ENCODE measurements at places on chromosomes 5 and 9. TPM values are rescaled to one million over a fixed set of nuclear protein-coding genes. Genes with fewer than 3 reads are reported as not detected.
A peak's percentile ranks its signal among the peaks of the same experiment; 100 is the strongest.

DNA sequence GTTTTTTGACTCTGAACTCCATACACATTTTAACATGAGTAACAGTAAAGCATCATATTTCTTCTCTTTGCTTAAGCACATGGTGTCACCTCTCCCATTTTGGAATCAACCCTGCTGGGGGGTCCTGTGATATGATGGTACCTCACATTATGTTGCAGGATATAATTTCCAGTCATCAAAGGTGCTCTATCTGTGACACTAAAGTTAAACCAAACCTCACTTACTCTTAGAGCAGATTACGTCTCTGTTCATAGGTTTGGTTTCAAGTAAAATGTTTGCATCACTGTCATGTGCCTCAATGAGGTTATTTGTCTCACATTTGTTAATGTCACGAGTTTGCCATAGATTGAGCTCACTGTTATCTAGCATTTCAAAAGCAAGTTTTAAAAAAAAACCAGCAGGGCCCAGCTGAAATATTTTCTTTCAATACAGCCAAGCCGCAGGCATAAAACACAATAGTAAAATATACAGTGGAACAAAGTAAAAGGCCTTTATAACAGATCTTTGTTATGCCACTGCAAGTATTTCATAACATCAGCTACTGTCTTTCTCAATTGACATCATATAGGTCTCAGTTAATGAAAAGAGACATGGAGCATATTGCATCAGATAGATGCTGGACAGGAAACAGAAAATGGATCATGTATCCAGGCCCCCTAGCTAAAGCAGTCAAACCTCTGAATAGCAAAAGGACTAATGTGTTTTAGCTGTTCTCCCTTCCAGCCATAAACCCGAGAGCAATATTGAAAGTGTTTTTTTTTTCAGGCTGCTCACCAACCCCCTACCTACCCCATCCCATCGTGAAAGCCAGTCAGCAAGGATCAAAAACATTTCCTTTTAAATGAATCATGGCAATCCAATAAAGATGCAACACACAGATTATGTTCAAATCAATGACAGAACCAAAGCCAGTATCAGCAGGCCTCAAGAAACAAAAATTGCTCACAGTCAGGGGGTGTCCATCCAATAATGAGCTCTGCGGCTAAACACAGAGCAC lies 182.1 kb upstream of the ITGA1 start:
- H3K27me3 ChIP-seq: no peaks in the 10 kb centered on the region
- no peaks in the 10 kb centered on the region for H3K4me1 ChIP-seq
- H3K36me3 ChIP-seq: no peaks in the 10 kb centered on the region
- no peak overlapping the region for H3K27ac ChIP-seq

DNA sequence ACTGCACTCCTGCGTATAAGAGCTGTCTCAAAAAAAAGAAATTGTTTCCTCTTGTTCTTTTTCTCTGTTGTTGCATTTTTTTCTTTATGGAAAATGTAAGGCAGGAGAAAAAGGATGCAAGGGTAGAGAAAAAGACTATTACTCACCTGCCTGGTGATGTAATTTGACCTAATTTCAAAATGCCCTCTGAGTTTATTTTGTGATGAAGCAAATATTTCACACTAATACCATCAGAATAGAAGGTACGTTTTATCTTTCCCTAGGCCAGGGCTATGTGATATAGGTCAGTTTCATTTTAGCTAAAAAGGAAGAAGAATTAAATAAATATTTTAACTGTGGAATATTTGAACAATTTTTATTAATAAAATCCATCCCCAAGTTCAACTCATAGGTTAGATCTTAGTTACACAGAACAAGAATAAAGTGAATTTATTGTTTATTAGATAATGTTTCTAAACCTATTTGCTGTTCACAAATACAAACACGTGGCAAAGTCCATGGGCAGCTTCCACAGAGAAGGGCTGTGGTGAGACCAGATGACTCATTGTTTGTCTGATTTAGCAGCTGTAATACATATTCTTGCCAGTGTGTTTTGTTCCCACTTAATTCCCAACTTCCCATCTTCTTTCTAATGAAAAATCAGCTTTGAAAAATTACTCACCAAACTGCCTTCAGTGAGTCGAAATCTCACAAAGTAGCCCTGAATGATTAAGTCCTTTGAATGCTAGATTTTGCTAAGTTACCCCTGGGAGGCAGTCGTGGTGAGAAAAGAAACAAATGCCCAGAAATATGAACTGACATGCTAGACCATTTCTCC lies 52.8 kb upstream of the CCDC112 start:
- H3K4me3 ChIP-seq: no peak overlapping the region
- peaks cover 4% of the 10 kb centered on the region for H3K36me3 ChIP-seq
- H3K27ac ChIP-seq: no peak overlapping the region
- no peaks in the 10 kb centered on the region for H3K27me3 ChIP-seq
- no peak for DNase-seq

- H3K36me3 ChIP-seq: no peaks in the 10 kb centered on the region
- no peaks in the 10 kb centered on the region for H3K27me3 ChIP-seq
- no peak for DNase-seq
- H3K4me1 ChIP-seq: no peaks in the 10 kb centered on the region
- no peak overlapping the region for H3K27ac ChIP-seq
Measured at GRCh38 chr5:54136516-54137440, 173.6 kb downstream of the ARL15 start.

DNA sequence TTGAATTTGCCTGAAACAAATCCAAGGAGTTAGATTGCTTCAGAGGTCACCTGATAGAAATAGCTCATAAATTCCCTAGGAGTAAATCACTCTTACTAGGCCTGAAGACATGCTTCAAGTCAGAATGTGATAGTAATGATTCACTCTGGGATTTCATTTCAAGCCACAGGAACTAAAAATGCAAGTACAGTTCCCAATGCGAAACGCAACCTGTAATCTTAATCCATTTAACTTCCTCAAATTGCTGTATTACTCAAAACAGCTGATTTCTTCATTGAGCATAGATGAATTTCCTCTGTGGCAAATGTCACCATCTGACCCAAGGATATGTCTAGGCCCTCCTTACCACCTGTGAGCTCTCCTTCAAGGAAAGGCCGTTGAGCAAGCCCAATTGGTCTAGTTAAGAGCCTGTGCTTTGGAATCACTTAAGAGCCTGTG lies 32.1 kb upstream of the IL6ST start:
- H3K36me3 ChIP-seq: no peaks in the 10 kb centered on the region
- no peak overlapping the region for H3K27ac ChIP-seq
- no peaks in the 10 kb centered on the region for H3K4me1 ChIP-seq
- H3K4me3 ChIP-seq: no peak overlapping the region

FGD3 gene
- total RNA-seq: 1.8 TPM

- no peaks in the 10 kb centered on the region for H3K27me3 ChIP-seq
- H3K36me3 ChIP-seq: peaks cover 58% of the 10 kb centered on the region
- no peak for DNase-seq
- no peak overlapping the region for H3K27ac ChIP-seq
Measured at GRCh38 chr5:172361566-172362238, 78.1 kb upstream of the UBTD2 start.

GRCh38 chr9:81664638-81665222 lies 24.6 kb downstream of the TLE1 start:
- peak overlapping the region; percentile 33 for H3K27ac ChIP-seq
- peaks cover 50% of the 10 kb centered on the region for H3K36me3 ChIP-seq
- no peak for DNase-seq
- peak overlapping the region; percentile 34 for H3K4me3 ChIP-seq
- H3K27me3 ChIP-seq: no peaks in the 10 kb centered on the region
- H3K4me1 ChIP-seq: peaks cover 20% of the 10 kb centered on the region

- no peaks in the 10 kb centered on the region for H3K4me1 ChIP-seq
- H3K27ac ChIP-seq: no peak overlapping the region
- no peaks in the 10 kb centered on the region for H3K36me3 ChIP-seq
- DNase-seq: no peak
Measured at GRCh38 chr9:93035821-93036351, 22.6 kb upstream of the SUSD3 start.

SAXO1 gene
- 0.09 TPM for total RNA-seq

CTXN3 gene
- not detected for total RNA-seq

DNA sequence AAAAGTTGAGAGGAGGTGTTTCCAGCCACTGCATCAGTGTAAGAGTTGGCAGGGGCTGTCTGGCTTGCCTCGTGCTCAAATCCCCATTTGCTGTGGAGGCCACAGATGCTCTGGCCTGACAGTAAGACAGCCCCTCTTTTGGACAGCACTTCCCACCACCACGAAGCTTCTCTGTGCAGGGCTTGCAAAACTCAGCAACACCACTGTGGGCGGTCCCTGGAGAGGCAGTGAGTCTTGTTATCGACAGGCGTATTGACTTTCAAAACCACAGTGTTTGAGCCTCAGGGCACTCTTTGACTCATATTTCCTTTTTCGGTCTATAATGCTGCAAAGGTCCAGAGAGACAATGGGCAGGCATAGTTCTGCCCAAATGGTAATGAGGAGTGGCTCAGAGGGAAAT lies 539.5 kb downstream of the EBF1 start:
- no peak overlapping the region for H3K27ac ChIP-seq
- H3K4me3 ChIP-seq: no peak overlapping the region
- no peaks in the 10 kb centered on the region for H3K36me3 ChIP-seq
- no peak for DNase-seq
- H3K4me1 ChIP-seq: peaks cover 3% of the 10 kb centered on the region

DNA sequence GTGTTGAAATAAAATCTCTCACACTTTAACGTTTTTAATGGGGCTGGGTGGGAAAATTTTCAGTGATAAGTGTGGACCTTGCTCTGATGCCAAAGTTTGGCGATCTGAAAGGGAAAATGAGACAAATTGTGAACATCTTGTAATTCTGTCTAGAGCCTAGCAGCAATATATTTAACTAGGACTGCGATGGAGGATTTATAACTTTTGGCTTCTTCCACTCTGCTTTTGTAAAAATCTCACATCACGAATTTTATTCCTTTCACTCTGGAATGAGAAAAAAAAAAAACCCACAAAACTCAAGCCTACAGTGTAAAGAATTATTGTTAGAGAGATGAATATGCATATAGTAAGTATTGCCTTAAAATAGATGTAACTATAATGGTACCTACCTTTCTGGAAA lies 19.9 kb downstream of the CCNH start:
- no peaks in the 10 kb centered on the region for H3K4me1 ChIP-seq
- no peak overlapping the region for H3K4me3 ChIP-seq
- no peak for DNase-seq

DNA sequence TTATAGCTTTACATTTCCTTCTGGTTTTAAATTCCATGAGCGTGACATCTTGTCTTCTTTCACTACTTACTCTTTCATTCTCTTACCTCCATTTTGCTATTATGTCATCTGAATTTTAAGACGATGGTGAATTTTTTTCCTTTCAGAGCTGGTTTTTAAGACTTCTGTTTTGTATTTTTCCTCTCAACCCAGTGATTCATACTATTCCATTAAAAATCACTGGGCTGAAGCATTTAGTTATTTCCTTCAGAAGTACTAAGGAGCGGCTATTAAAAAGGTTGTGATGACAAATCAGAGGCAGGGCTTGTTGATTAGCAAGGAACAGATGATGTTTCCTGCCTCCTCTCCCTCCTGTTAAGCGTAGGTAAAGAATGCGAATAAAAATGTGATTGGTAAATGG lies 16.5 kb downstream of the AGXT2 start:
- H3K4me1 ChIP-seq: no peaks in the 10 kb centered on the region
- no peak overlapping the region for H3K27ac ChIP-seq
- no peak overlapping the region for H3K4me3 ChIP-seq
- no peaks in the 10 kb centered on the region for H3K36me3 ChIP-seq
- H3K27me3 ChIP-seq: no peaks in the 10 kb centered on the region

- H3K36me3 ChIP-seq: no peaks in the 10 kb centered on the region
- H3K27me3 ChIP-seq: no peaks in the 10 kb centered on the region
- H3K27ac ChIP-seq: no peak overlapping the region
- no peak for DNase-seq
Measured at GRCh38 chr9:223152-223551, 8.5 kb downstream of the DOCK8 start.

- no peak for DNase-seq
- H3K4me3 ChIP-seq: no peak overlapping the region
- H3K27me3 ChIP-seq: no peaks in the 10 kb centered on the region
- no peaks in the 10 kb centered on the region for H3K36me3 ChIP-seq
- no peak overlapping the region for H3K27ac ChIP-seq
Measured at GRCh38 chr5:96235008-96235910, 197.8 kb downstream of the PCSK1 start.

GRCh38 chr5:116569999-116570398 lies 4.6 kb downstream of the SEMA6A start:
- H3K4me1 ChIP-seq: peaks cover 27% of the 10 kb centered on the region
- peak overlapping the region; percentile 99 for H3K4me3 ChIP-seq
- H3K27ac ChIP-seq: no peak overlapping the region
- DNase-seq: no peak

DNA sequence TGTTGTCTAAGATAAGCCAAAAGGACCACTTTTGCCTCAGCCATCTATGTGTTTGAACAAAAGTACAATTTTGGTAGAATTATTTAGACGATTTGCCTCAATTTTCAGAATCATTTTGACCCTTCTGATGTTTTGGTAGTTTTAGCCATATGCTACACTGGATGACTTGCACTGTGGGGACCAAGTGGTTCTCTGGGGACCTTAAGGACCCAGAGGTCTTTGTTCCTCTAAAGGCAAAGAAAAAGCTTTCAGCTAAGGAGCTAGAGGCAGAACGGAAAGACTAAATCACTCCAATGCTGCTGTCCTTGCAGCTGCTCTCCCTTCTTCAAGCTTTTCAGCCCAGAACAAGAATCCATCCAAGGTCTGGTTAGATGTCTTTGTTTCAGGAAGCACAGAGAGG lies 51.0 kb upstream of the APC start:
- no peaks in the 10 kb centered on the region for H3K27me3 ChIP-seq
- H3K36me3 ChIP-seq: no peaks in the 10 kb centered on the region
- H3K4me3 ChIP-seq: no peak overlapping the region
- H3K4me1 ChIP-seq: no peaks in the 10 kb centered on the region
- no peak for DNase-seq

DNA sequence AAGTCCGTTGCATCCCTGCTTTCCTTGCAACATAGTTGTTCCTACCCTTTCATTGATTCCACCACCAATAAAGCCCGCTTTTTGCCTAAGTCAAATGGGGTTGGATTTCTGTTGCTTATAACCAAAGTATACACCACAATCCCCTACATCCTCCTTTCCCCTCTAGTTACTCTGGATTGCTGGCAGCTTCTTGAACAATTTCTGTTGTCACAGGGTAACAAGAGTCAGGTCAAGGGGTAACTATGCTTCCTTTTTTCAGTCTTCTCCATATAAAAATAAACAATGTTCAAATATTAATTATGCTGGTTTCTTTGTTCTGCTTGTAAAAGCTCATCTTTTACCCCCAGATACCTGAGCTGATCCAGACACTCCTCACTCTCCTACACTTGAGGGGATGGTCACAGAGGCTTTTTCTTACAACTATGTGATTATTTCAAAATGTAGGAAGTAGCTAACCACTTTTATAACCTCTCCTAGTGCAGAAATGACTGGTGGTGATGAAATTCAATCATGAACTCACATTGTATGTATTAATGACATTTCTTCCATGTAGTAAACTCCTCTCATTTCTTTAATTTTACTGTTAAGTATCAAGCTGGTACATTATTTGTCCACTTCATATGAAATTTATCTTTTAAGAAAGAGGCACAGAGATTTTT lies 136.5 kb downstream of the SNX18 start:
- DNase-seq: no peak
- H3K27me3 ChIP-seq: no peaks in the 10 kb centered on the region
- no peaks in the 10 kb centered on the region for H3K36me3 ChIP-seq
- no peak overlapping the region for H3K4me3 ChIP-seq
- no peak overlapping the region for H3K27ac ChIP-seq
- no peaks in the 10 kb centered on the region for H3K4me1 ChIP-seq
